ENCODE measurements at places on chromosomes 11 and 22.
A peak's percentile ranks its signal among the peaks of the same experiment; 100 is the strongest.

DNA sequence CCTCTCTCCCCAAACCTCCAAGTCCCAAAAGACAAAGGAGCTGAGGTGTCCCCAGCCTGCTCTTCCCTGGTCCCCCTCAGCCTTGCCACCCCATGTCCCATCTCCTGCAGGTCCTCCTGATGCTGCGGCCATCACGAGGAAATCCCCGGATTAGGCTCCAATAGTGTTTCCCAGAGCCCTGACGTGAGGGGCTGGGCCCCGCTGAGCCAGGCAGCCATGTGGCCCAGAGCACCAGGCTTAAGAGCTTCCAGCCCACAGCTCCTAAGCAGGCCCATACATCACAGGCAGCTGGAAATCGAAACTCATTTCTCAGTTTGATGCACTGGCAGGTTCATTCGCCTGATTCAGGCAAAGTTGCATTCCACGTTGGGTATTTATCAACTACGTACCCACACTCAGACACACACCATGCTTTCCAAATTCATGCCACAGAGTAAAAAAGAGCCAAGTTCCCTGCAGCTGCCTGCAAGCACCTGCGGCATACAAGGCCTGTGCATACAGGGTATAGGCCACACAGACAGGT is 114.2 kb downstream of the CHST1 start:
- DNase-seq: no peak

DNA sequence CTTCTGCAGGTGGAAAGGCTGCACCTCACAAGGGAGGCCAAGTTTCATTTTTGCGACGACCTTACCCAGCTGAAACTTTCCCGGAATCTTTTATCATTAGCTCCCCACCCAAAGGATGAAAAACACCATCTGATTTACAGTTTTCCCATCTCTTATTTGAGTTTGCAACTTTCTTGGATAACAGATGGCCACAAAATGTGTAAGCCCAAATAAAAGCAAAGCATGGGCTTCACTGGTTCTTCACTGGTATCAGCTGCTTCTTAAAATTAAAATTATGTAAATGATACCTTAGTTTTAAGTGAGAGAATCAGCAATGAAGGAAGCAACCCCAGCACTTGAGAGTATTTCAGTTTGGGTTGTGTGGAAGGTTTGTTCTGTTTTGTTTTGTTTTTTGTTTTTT is 55.8 kb downstream of the PARVA start:
- no peak for DNase-seq

- peak; percentile 53 for DNase-seq
Measured at GRCh38 chr11:126113515-126113957, 50.9 kb upstream of the CDON start.

GRCh38 chr11:75852406-75853017 is 37.5 kb downstream of the UVRAG start:
- no peak for DNase-seq

- no peak for DNase-seq
Measured at GRCh38 chr11:8531312-8531711, 62.7 kb downstream of the STK33 start.

GRCh38 chr11:9139628-9140357 is 48.4 kb upstream of the SCUBE2 start:
- DNase-seq: no peak

DNA sequence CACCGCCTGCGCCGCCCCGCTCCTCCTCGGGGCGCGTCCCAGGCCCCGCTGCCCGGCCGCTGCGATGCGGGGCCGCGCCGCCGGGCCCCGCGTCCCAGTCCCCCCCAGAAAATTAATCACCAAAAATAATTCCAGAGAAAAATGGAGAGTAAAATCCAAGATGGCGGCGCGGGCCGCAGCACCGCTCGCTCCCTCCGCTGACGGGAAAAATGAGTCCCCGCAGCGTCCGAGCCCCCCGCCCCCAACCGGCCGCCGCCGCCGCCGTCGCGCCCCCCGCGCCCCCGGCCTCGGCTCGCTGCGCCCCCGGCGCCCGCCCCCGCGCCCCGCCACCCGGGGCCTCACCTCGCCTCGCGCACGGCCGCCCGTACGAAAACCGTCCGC is at the start of gene KMT5B:
TSS of gene KMT5B (minus strand) at position 162 of the 381 bp plus-strand sequence. CDS start 23,220 bp downstream, outside the sequence.
- DNase-seq: peak; percentile 87

DNA sequence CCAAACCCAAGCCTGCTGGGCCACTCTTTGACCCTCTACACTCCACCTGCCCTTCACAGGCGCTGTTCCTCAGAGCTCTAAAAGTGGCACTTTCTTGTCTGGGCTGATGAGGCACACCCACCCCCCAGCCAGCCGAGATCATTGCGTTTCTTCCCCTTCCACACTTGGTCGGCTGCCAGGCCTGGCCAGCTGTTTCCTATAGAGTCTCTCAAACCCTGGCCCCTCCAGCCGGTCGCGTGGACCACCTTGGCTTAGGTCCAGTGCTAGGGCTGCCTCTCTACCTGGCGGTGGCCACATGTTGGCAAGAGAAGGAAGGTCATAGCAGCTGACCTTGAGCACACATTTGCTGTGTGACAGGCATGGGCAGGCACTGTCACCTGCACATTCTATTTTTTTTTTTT is 60.6 kb downstream of the PPP6R2 start:
- no peak for DNase-seq

DNA sequence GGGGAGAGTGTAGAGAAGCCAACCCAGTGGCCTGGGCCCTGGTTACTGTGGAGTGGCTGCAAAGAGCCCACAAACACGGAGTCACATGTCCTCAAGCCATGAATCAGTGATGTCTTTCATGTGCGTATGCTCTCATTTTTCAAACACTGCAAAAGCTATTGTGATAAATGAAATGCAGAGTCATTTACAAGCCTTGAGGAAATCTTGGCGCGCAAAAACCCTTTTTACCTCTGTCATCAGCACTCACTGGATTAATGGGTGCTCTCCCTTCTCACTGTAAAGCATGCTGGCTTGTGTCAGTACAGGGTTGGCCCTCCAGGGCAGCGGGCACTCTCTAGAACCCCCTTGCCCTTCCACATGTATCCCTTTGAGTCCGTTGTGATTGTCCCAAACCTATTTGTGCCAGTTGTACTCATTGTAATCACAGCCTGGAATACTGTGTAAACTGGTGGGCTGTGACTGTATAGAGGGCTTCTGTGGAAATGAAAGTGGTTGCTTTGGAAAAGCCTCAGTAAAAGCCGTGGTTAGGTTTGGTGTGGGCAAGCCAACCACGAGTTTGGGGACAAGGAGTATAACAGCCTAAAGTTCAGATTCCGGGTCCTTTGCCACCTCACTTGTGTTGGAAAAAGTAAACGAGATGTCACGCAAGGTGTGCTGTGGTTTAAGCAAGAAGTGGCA is 10.4 kb downstream of the GNAZ start:
- no peak for DNase-seq

DNA sequence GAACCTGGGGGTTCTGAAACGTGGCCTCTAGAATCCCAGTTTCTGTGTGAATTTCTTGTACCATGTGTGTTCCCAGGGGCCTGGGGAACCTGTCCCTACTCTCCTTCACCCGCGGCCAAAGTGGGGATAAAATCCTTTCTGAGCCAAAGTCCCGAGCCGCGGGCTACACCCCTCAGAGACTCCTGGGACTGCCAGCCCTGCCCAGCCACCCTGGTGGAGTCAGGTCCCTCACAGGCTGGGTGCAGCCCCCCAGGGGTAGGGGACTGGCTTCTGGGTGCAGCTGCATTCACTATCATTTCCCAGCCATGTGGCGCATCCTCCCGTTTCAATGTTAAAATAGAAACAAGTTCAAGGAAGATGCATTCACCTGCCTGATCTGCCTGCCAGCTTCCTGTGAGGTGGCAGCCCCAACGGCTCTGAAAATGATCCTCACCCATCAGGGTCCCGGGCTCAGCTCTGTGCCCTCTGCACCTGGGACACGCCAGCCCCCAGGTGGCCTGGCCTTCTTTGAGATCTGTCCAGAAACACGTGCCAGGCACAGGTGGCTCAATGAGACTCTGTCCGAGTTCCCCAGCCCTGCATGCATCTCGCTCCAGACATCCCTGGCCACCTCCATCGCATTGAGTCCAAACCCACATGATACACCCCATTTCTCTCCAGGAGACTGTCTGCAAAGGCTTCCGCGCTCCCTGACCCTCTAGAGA is 338.8 kb downstream of the CTTN start:
- DNase-seq: no peak

DNA sequence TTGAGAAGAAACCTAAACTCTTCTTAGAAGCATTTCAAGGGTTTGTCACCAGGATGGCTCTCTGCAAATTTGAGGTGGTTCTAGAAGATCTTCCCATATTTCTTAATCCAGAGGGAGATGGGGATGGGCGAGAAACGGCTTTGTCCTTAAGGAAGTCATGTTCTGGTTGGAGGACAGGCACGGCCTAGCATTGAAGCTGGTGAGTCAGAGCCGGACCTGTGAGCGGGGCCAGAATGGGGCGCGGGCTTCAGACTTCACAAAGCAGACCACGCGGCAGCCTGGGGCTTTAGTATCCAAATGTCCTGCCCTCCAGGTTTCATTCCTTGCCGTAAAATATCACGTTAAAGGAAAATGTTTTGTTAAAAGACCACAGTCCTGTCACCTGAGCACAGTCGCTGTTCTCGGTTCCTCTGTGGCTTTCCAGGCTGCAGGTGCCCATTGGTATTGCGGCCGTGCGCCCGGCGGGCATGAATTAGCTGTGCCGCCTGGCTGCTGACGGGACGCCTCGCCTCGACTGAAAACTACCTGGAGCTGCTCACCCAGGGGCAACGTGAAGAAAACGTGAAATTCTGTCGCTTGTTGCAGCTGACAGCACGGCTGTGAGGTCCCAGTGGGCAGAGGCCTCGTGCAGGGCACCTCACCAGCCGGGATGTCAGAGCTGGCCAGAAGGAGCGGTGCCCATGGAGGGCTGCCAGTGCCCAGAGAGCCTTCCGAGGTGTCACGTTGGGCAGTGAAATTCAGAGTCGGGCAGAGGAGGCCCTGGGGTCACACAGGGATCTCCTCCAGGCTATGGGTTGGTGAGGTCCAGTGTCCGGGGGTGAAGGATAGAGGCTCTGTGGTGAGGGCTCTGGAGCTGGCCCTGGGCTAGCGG is 59.0 kb downstream of the LRP5 start:
- DNase-seq: no peak

Measured in HuH-7 (cell line).